ENCODE measurements at places on chromosomes 12 and 14.

DNA sequence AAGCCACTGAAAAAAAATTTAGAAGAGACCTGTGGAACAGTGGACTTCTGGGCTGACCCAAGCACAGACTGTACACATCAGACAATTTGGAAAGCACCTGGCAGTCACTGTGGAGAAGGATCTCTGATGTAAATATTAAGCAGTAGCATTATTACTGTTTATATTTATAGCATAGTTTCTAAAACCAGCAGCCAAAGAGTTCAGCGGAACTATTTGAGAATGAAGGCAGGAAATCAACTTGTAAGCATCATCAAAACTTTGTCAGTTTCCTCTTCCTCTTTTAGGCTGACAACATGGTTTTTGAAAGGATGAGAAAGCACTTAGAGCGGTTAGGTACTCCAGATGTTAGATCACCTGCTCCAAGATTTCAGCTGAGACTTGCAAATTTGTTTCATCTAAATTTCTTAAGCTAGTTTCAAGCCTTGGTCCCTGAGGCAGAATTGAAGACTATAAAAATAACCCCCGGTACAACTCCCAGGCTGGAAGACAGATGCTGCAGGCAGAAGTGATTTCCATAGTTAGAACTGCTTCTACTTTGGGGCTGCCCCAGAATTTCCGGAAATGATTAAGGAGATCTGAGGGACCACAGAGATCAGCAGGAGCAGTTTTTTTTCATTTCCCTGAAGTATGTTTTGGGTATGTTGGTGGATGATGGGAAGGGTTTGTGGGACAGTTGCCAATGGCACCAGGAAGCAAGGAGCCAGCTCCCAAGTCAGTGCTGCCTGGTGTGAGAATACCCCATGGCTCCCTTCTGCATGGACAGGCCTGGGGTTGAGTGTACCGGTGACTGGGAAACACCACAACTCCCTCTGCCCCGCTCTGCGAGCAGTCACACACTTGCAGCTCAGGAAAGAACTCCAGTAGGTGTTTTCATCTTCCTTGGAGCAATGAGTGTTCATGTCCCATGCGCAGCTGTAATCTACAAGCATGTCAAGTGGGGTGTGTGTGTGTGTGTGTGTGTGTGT lies 354.5 kb downstream of the NUAK1 start:
- DNase-seq = no peak

DNA sequence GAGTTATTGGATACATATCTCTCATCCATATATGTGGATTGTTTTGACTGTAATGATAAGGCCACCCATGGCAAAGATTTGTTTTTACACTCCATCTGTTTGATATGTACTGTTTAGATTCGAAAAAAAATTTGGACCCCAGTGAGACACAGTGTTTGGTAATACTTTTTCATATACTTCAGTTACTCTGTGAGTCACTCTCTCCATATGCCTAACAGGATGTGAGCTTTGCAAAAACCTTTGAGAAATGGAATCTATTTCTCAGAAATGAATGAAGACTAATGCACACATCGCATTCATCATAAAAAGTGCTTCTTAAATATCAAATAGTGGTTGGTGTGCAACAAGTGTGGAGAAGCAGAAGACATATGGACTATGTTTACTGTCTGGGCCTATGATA lies 781.5 kb downstream of the SLC6A15 start:
- no peak for DNase-seq

DNA sequence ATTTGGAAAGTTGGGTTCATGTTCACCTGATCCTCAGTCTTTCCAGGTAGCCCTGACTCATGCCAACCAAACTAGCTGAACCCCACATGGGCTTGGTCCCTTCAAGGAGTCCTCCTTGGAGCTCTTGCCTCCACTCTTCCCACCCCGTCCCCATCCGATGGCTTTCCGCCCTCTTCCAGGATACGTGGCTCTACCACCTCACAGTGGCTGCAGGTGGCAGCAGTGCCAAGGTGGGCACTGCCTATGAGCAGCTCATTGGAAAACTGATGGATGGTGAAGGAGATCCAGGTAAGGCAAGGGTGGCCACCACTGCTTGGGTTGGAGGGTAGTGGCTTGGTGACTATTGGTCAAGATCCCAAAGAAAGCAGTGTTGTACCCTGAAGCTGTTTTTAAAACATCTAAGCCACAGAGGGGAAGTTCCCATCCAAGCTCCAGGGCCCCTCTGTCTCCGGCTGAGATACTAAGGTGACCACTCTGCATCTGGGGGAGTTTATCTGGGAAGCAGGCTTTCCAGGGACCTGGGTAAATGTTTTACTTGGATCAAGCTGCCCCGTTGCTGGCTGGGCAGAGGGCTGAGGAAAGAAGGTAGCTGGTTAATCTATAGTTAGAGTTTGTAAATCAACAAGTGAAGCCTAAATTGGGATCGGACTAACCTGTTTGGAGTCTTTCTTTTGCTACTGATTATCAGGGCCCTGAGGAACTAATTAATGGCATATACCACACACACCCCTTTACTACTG lies 23.7 kb downstream of the PIGH start:
- no peak for DNase-seq

- DNase-seq = no peak
These were observed 104.0 kb downstream of the GCH1 start for GRCh38 chr14:54798465-54799124.

DNA sequence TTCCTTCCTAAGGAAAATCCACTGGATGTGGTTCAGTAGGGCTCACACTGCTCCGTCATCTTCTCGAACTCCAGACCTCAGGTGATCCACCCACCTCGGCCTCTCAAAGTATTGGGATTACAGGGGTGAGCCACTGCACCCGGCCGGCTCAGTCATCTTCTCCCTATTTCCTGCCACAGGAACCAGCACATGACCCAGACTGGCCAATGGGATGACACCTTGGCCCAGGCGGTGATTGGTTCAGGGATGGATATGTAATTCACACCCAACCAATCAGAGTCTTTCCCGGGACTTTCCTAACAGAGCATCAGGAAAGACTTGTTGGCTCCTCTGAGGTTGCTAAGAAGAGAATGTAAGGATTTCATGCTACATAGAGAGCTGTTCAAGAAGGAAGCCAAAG lies 19.2 kb upstream of the C12orf76 start:
- no peak for DNase-seq

- DNase-seq = no peak
These were observed 28.7 kb downstream of the SMUG1 start for GRCh38 chr12:54160089-54160488.

DNA sequence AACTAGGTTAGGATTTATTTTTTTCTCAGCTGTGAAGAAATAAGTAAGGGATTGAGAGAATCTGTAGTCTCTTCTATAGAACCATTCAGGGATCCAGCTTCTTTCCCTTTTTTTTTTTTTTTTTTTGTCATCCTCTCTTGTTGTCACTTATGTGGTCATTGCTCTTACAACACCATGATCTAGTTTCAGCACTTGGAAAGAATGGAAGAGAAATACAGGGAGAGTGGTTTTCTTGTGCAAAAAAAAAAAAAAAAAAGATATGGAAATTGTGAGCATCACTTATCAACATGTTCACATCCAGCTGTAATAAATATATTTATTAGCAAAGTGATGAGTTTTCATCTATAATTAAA lies 599.3 kb downstream of the SLC6A15 start:
- DNase-seq = no peak

GRCh38 chr12:108566452-108566851 lies 4.1 kb downstream of the ISCU start:
- no peak for DNase-seq

- DNase-seq = no peak
These were observed 8.6 kb downstream of the TMEM179 start for GRCh38 chr14:104595911-104596450.

- no peak for DNase-seq
These were observed 17.6 kb upstream of the RNASE1 start for GRCh38 chr14:20820063-20820904.

GRCh38 chr14:66233591-66233990 lies 252.6 kb upstream of the CCDC196 start:
- DNase-seq = no peak

- no peak for DNase-seq
These were observed 554.2 kb downstream of the FLRT2 start for GRCh38 chr14:86084097-86084496.

- DNase-seq = no peak
These were observed 65.7 kb upstream of the AEBP2 start for GRCh38 chr12:19373586-19373985.

DNA sequence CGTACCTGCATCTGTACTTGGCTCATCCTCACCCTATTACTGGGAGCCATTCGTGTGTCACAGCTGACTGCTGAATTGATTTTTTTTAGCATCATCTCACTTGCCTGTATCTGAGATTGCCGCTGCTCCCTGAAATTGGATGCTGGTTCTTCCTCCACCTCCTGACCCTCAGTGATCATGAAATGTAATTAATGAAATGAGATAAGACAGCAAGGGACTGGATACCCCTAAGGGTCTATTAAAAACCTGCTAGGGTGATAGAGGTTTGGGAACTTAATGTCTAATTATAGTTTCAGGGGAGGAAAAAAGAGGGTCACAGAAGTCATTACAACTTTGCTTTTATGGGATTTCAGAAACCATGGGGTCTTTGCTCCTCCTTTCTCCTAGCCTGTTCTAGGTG lies 410.6 kb downstream of the DPF3 start:
- DNase-seq = no peak

- no peak for DNase-seq
These were observed 184.8 kb upstream of the RTL1 start for GRCh38 chr14:101088395-101088667.

- DNase-seq = no peak
These were observed 5.7 kb upstream of the SLC38A4 start for GRCh38 chr12:46831335-46832129.

- no peak for DNase-seq
These were observed 40.6 kb downstream of the SLC15A4 start for GRCh38 chr12:128783129-128783574.

DNA sequence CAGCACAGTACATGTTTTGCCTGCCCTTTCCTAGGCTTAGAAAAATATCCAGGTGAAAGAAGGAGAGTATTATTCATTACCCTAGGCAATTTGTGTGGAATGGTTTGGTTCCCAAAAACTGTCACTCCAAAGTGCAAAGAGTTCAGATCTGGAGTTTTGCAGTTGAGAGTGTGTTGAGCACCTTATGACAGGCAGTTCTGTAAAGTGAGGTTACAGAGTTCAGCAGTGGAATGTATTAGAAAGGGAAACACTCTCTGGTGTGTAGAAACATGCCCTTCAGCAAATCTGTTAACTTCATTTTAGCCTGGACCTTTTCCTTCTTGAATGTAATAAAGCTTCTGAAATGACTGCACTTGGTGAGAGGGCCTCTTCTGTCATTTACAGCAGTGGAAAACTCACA lies 154.0 kb upstream of the SSTR1 start:
- no peak for DNase-seq

- DNase-seq = no peak
These were observed 177.6 kb downstream of the RIMBP2 start for GRCh38 chr12:130538343-130539095.

- DNase-seq = peak; percentile 37
These were observed 44.7 kb downstream of the CCDC88C start for GRCh38 chr14:91372671-91373495.

DNA sequence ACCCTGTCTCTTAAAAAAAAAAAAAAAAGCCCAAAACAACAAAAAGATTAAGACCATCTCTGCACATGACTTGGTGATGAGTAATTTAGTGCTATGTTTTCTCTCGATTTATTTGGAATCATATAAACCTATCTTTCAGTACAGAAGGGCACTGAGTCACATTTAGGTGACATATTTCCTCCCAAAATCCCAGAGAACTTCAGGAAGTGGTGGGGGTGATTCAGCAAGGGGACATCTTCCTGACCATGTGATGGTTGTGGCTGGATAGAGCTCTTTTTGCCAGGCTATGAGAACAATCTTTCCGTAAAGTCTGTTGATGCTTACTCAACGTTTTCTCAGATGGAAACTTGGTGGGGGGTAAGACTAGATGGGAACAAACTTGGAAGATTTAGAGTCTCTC lies 50.0 kb downstream of the PPFIBP1 start:
- DNase-seq = no peak

DNA sequence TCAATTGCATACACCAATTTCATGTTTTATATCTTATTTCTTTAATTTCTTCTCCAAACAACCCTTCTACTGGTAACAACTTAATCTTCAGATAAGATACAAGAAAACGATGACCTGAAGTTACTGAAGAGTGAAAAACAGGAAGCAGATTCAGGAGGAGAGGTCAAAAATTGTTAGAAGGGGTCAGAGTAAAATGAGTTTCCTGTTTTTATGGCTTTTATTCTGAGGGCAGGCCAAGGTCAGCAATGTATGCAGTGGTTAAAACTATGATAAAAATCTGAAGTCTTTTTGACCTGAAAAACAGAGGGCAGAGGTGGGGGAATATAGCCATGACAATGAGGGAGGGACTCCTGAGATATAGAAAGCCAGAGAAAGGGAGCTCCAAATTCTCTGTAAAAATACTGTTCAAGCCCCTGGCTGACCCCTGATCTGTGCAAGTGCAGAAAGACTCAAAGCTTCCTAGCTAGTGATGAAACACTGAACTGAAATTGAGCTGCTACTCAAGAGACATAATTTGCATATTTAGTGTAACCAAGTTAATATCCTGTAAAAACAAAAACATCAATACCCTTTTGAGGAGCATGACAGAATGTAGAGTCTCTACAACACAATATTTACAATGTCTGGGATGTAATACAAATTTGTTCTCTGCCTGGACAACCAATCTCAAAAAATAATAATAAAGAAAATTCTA lies 514.3 kb upstream of the SEL1L start:
- DNase-seq = no peak

- no peak for DNase-seq
These were observed 9.1 kb downstream of the MEG3 start for GRCh38 chr14:100834794-100835547.

- DNase-seq = no peak
These were observed 17.4 kb upstream of the ACVR1B start for GRCh38 chr12:51934080-51934479.

DNA sequence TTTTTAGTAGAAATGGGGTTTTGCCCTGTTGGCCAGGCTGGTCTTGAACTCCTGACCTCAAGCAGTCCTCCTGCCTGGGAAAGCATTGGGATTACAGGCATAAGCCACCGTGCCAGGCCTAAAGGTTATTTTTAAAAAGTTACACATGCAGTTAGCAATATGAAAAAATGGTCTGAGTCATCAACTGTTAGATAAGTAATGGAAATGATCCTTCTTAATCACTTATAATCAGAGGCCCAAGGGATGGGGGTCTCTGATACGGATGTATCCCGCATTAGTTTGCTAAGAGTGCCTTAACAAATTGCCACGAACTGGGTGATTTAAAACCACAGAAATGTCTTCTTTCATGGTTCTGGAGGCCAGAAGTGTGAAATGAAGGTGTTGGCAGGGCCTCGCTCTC lies 54.1 kb upstream of the FERMT2 start:
- DNase-seq = no peak

GRCh38 chr14:95402578-95402977 lies 82.9 kb upstream of the CLMN start:
- DNase-seq = no peak

GRCh38 chr14:68279437-68279720 lies 459.8 kb downstream of the RAD51B start:
- DNase-seq = no peak

- DNase-seq = no peak
These were observed 17.8 kb downstream of the PPHLN1 start for GRCh38 chr12:42343721-42344120.
